ENCODE measurements at places on chromosomes 5 and 9. TPM values are rescaled to one million over a fixed set of nuclear protein-coding genes. Genes with fewer than 3 reads are reported as not detected.
A peak's percentile ranks its signal among the peaks of the same experiment; 100 is the strongest.

Gene BTNL3
- total RNA-seq, result not detected

Gene C9
- not detected for total RNA-seq

DNA sequence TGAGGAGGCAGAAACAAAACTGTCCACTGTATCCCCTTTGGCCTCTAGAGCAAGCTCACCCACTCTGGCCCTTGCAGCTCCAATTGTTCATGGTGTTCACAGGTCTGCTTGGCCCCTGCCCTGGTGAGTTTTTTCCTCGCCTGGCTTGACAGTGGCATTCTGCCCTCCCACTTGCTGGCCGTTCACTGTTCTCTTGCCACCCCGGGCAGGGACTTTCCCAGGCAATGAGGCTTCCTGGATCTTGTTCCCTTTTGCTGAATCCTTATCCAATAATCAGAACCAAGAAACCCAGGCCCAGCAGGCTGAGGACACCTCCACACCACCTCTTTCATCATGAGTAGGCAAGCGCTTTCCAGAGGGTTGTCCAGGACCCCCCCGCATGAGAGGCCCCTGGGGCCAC lies 31.2 kb downstream of the ZNF618 start:
- no peak overlapping the region for H3K4me3 ChIP-seq
- H3K4me1 ChIP-seq, result peaks cover 53% of the 10 kb centered on the region
- no peak for DNase-seq
- no peaks in the 10 kb centered on the region for H3K27me3 ChIP-seq
- no peaks in the 10 kb centered on the region for H3K36me3 ChIP-seq
- no peak overlapping the region for H3K27ac ChIP-seq

- H3K4me1 ChIP-seq, result no peaks in the 10 kb centered on the region
- DNase-seq, result no peak
- H3K27me3 ChIP-seq, result no peaks in the 10 kb centered on the region
- H3K4me3 ChIP-seq, result peak overlapping the region; percentile 67
Observed at GRCh38 chr9:90801973-90802322, 329 bp downstream of the SYK start.

Gene PRDM9
- not detected for total RNA-seq

Gene GFRA3
- not detected for total RNA-seq

DNA sequence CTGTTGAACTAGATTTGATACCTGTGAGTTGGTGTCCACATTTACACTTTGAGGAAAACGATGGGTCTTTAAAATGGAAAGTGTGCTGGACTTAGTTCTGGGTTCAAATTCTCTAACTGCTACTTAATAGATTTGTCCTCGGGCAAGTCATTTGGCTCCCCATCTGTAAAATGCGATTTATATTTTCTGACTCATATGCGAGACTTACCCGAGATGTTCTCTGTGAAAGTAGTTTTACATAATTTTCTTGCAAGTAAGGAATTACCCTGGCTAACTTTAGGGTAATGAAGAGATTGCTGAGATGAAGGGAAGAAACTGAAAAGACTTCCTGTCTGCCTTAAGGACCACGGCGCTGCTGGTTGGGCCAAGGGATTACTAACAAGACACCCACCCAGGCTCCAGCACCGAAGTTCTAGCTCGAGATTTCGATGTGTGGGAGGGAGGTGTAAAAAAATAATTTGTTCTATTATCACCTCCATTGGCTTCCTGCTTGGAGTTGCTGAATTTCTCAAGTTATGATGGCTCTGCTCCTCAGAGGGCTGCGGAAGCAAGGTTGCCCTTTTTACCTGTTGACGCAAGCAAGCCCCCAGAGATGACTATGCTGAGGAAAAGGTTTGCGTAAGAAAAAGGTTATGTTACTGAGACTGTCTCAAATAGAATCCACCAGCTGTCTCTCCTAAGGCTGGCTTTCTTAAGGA lies 24.1 kb downstream of the PCSK1 start:
- H3K27ac ChIP-seq, result peak overlapping the region; percentile 72
- H3K27me3 ChIP-seq, result no peaks in the 10 kb centered on the region
- H3K36me3 ChIP-seq, result no peaks in the 10 kb centered on the region
- peaks cover 13% of the 10 kb centered on the region for H3K4me1 ChIP-seq

GRCh38 chr9:99726758-99727157 lies 94.9 kb upstream of the NR4A3 start:
- H3K4me1 ChIP-seq, result no peaks in the 10 kb centered on the region
- H3K4me3 ChIP-seq, result no peak overlapping the region
- no peak overlapping the region for H3K27ac ChIP-seq

Gene SLCO4C1
- 0.35 TPM for total RNA-seq

Gene PCDHGB5
- total RNA-seq, result 20.8 TPM

DNA sequence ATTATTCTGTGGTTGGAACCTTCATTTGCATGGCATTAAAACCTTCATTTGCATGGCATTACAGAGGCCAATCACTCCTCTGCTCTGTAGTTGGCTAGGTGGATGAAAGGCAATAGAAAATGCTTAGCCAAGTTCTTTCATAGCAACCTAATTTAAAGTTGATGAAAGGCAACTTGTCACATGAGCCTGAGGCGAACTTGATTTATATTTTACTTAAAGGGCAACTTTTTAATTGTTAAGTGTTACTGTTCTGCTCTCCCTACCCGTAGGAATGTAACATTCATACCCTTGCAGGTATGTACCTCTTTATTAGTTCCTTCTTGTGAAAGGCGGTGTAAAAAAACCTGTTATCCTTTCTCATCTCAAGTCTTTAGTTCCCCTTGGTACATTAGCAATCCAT lies 7.9 kb upstream of the ERMP1 start:
- peaks cover 6% of the 10 kb centered on the region for H3K4me1 ChIP-seq
- H3K27ac ChIP-seq, result no peak overlapping the region
- no peaks in the 10 kb centered on the region for H3K27me3 ChIP-seq
- H3K4me3 ChIP-seq, result no peak overlapping the region

DNA sequence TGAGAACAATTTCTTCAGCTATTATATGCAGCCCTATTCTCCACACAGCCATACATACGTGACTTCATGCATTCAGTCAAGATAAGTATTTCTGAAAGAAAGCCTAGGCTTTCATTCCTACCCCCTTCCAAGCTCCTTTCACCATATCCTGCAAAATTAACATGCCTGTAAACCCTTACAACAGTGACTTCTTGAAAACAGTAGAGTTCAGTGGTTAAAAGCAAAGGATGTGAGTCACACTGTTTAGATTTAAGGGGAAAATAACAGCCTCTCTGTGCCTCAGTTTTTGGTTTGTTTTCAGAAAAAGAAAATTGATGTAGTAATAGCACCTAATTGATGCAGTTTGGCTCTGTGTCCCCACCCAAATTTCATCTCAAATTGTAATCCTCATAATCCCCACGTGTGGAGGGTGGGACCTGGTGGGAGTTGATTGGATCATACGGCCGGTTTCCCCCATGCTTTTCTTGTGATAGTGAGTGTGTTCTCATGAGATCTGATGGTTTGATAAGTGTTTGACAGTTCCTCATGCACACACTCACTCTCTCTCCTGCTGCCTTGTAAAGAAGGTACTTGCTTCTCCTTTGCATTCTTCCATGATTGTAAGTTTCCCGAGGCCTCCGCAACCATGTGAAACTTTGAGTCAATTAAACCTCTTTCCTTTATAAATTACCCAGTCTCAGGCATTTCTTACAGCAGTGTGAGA lies 264.8 kb downstream of the CETN3 start:
- DNase-seq, result no peak
- no peaks in the 10 kb centered on the region for H3K4me1 ChIP-seq
- H3K27ac ChIP-seq, result no peak overlapping the region
- no peak overlapping the region for H3K4me3 ChIP-seq

DNA sequence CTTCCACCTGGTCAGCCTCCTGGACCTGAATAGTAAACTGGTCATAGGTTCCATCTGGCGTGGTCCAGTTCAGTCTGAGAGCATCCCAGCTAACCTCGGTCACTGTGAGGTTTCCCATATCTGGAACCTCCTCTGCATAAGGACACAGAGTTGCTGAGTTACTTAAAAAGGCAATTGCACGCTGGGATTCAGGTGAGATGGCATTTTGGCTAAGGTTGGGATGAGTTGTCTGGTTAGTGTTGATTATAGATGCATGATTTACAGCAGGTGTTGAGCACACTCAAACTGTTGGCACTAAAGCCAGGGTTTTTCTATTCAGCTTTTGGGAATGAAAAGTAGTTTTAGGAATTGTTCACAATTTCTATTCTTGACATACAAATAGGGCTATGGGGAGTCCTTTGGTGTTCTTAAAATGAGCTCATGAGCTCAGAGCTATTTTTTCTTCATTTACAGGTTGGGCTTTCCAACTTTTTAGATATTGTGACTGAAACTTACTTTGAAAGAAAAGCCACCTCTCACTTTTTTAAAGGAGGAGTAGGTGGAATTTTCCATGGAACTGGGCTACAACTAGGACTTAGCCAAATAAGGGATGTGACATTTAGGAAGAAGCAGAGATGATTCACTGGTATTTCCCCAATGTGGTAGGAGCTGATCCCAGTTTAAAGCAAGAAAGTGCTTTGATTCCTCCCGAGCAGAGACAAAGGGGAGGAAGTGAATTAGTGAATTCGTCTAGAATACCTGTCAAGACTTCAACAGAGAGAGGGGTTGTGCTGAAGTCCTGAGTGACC lies 54.7 kb downstream of the TNC start:
- peaks cover 53% of the 10 kb centered on the region for H3K4me1 ChIP-seq
- no peaks in the 10 kb centered on the region for H3K36me3 ChIP-seq
- no peaks in the 10 kb centered on the region for H3K27me3 ChIP-seq
- H3K4me3 ChIP-seq, result no peak overlapping the region

- H3K4me3 ChIP-seq, result no peak overlapping the region
- no peaks in the 10 kb centered on the region for H3K4me1 ChIP-seq
- H3K27me3 ChIP-seq, result no peaks in the 10 kb centered on the region
- no peak overlapping the region for H3K27ac ChIP-seq
- peaks cover 20% of the 10 kb centered on the region for H3K36me3 ChIP-seq
Observed at GRCh38 chr9:37531699-37532098, 44.5 kb downstream of the FBXO10 start.

All from thoracic aorta (tissue), 2 donors.